Stimulated activated CD8-positive, alpha-beta memory T cell treated with anti-CD3 and anti-CD28 coated beads, Interleukin-15, amount 100 ng/mL, for 24 hours (primary cell): ENCODE measurements at places on chromosomes 16 and 17.

DNA sequence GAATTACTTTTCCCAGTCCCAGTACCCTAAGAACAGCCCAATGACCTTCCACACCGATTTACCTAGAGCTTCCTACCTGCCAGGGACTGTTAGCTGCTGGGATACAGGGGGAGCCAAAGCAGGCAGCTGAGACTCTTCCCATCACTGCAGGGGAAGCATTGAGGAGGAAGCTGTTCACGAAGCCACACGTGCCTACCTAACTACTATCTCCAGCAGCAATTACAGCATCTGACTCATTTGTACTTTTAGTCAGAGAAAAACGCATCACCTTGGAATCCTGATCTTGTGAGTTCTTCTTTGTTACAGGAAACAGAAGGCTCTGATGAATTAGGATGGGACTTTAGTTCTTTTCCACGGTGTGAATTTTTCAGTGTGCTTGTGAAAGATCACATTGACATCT, 113.7 kb upstream of the DHX40 start:
- DNase-seq: no peak

- DNase-seq: no peak
Observed at GRCh38 chr17:340074-340473, 12.5 kb downstream of the RPH3AL start.

DNA sequence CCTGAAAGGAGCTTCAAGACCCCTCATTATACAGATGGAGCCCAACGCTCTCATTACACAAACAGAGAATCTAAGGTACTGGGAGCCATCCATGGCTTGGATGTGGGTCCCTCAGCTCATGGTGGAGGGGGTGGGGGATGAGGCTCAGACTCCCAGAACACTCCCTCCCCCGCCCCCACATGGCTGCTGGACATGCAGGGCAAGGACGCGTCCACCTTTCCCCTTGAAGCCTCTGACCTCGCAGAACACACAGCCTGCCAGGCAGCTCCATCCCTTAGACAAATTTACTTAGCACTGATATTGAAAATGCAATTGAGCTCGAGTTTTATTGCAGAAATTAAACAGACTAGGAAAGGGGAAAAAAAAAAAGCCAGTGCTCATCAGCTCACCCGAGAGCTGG, 203.9 kb downstream of the ZNF423 start:
- no peak for DNase-seq

- no peak for DNase-seq
Observed at GRCh38 chr17:61459939-61460718, 7.9 kb downstream of the TBX4 start.

DNA sequence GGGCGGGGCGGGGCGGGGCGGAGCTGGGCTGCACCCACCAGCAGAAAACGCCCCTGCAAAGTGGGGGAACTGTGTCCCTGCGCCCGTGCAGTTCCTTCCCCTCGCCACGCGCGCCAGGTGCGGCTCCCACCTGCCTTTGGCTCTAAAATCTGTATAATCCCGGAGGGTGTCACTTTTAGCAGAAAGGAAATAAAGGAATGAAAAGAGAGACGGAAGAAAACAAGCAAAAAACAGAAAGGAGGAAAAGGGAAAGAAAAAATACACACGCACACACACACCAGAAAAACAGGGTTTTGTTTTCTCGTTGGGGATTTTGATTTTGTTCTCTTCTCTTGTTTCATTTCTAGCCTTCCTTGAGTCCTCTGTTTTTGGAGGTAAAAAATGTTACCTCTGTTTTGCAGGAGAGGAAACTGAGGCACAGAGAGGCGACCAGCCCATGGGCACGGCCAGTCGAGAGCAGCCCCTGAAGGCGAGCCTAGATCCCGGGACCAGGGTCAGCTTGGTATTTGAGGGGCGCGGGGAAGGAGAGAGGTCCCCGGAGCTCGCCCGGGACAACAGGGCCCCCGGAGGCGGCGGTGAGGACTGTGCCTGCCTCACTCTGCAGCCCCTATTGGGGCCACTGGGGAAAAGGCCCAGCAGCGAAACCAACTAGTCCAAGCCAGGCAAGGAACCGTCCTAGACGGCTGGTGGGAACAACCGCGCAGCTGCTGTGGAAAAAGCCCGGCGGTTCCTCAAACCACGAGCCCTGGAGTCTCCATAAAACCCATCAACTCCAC, 594 bp upstream of the CARHSP1 start:
- DNase-seq: no peak

- no peak for DNase-seq
Observed at GRCh38 chr16:87305505-87306391, 11.4 kb downstream of the C16orf95 start.

GRCh38 chr17:41734139-41734948, at the start of gene HAP1:
TSS of gene HAP1 (minus strand) at chr17:41734643. CDS start at chr17:41734634, 9 bp downstream.
- no peak for DNase-seq

DNA sequence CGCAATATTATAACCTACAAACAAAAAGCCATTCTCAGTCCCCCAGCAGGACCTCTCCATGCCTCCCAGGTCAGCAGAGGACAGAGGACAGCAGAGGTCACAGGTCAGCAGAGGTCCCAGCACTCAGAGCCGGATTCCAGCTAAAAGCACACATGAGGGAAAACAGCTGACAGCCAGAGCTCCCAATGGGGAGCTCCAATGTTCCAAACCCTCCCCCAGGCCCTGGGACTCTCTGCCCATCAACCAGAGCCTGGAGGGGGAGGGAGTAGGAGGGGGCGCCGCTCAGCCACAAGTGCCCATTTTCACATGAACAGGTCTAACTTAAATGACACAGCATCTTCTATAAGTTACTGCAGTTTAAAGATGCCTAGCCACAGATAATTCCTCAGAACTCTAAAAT, 77.5 kb downstream of the ANKRD11 start:
- no peak for DNase-seq

GRCh38 chr16:75287708-75288107, 36.3 kb upstream of the BCAR1 start:
- no peak for DNase-seq

DNA sequence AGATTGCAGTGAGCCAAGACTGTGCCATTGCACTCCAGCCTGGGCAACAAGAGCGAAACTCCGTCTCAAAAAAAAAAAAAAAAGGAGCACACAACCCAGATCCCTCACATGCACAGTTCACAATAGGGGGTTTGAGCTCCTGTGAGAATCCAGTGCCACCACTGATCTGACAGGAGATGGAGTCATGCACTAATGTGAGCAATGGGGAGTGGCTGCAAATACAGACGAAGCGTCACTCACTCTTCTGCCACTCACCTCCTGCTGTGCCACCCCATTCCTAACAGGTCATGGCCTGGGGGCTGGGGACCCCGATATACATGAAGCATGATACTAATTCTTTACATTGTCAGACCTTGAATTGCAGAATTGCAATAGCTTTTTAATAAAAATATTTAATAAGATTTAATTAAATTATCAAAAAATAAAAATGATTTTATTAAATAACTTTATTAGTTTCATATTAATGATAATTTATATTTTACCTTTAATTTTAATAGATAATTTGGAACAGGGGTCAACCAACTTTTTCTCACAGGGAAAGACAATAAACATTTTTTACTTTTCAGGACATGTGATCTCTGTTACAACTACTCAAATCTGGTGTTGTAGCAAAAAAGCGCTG, 171.4 kb downstream of the COPRS start:
- no peak for DNase-seq

- no peak for DNase-seq
Observed at GRCh38 chr16:27929818-27930217, 133.7 kb downstream of the GSG1L start.

- DNase-seq: no peak
Observed at GRCh38 chr17:35345926-35346771, 27.3 kb downstream of the SLFN11 start.
